Uterus (tissue), 4 donors: ENCODE measurements at places on chromosomes 11 and 22. TPM values are rescaled to one million over a fixed set of nuclear protein-coding genes. Genes with fewer than 3 reads are reported as not detected.

DNA sequence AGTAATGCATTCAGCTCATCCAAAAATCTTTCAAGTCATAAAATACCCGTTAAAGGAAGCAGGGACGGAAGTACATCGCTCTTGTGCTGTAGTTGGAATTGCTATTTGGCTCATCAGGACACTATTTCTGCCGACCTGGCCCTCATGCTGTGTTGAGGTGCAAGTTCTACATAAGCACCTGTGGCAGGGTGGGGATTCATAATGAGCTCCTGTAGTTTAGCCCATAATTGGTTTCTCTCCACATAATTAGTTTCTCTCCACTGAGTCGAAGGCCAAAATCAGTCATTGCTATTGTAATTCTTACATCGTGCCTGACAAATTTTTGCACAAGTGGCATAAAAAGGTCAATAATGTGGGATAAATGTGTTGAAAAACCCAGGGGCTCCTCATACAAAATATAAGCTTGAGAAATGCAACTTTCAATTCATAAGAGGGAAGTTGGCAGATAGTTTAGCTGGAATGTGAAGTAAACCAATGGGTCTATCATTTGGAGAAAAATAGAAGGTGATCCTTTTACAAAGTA lies 14.9 kb upstream of the ISX start:
- no peaks in the 10 kb centered on the region for H3K4me1 ChIP-seq
- H3K27ac ChIP-seq: no peak overlapping the region
- no peaks in the 10 kb centered on the region for H3K27me3 ChIP-seq
- no peak overlapping the region for H3K4me3 ChIP-seq
- DNase-seq: no peak

DNA sequence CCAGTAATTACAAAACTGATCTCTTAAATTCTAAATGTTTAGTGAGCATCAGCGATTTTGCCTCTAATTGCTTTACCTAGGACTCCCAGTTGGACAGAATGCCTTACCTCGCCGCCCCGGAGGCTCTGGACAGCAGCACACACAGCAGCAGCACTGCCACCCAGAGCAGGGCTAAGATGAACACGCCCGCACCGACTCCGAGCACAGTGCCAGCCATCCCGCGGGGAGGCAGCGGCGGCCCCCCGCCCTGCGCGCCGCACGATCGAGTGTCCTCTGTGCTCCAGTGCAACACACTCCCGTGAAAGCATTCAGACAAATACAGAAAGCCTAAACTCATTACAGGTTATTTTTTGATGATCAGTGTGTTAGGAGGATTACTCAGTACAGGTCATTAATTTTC lies 9.4 kb downstream of the TMEM218 start:
- H3K27ac ChIP-seq: no peak overlapping the region
- H3K4me1 ChIP-seq: no peaks in the 10 kb centered on the region
- no peaks in the 10 kb centered on the region for H3K36me3 ChIP-seq
- no peak for DNase-seq
- no peak overlapping the region for H3K4me3 ChIP-seq

DNA sequence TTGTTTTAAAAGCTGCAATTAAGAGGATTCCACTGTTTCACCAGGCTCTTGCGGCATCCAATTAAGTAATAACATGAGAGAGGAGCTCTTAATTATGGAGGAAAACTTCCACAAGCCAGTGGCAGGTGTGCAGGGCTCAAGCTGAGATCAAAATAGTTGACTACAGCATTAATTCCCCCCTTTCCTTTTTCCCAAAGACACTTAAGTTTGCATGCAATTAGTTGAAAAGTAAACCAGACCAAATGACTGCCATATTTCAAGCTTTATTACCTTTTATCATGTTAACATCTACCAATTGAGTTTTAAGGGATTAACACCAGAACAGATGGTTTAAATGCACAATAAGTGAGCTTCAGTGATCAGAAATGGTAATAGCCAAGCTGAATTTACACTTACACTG lies 32.1 kb downstream of the FAM168A start:
- no peak overlapping the region for H3K4me3 ChIP-seq
- H3K4me1 ChIP-seq: no peaks in the 10 kb centered on the region
- no peaks in the 10 kb centered on the region for H3K36me3 ChIP-seq
- H3K27ac ChIP-seq: no peak overlapping the region
- DNase-seq: no peak
- no peaks in the 10 kb centered on the region for H3K27me3 ChIP-seq

- no peaks in the 10 kb centered on the region for H3K4me1 ChIP-seq
- peaks cover 8% of the 10 kb centered on the region for H3K27me3 ChIP-seq
- no peak overlapping the region for H3K27ac ChIP-seq
- no peaks in the 10 kb centered on the region for H3K36me3 ChIP-seq
Measured at GRCh38 chr11:70820311-70820710, 422.0 kb downstream of the CTTN start.

MRPL40 gene
- total RNA-seq: 12.0 TPM

- no peak overlapping the region for H3K27ac ChIP-seq
- no peak overlapping the region for H3K4me3 ChIP-seq
- H3K36me3 ChIP-seq: no peaks in the 10 kb centered on the region
- H3K27me3 ChIP-seq: no peaks in the 10 kb centered on the region
Measured at GRCh38 chr22:22823131-22823810, 64.3 kb upstream of the IGLL5 start.

DSCAML1 gene
- total RNA-seq: 2.6 TPM

DNA sequence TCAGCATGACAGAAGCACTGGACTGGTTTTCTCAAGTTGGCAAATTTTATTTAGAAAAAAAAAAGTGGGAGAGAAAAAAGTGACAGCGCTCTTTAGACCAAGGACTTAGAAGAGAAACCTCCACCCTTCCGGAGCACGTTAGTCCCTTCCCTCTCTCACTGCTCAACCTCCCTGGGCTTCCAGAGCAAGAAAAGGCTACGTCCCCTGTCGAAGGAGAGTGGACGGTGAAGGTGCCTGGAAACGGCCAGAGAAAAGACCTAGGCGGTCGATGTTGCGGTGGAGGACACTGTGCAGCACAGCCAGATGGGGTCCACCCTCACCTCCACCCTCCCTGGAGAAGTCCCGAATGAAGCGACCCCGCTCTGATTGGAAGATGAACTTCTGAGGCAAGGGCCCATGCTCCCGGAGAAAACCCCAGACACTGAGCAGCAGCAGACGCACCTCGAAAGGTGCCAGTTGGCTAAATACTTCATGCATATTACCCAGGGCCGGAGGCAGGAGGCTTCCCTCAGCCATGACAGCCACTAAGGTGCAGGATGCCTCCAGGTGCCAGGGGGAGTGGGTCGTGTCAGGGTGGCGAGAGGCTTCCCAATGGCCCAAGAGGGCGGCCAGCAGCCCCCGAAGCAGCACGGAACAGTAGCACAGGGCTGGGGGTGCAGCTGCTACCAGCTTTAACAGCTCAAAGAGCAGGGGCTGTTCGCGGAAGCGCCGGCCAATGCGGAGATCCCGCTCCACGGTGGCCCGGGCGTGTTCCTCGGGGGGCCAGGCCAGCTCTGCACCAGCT lies 604 bp upstream of the GANAB start:
- no peaks in the 10 kb centered on the region for H3K36me3 ChIP-seq
- H3K4me3 ChIP-seq: no peak overlapping the region
- DNase-seq: no peak
- no peaks in the 10 kb centered on the region for H3K27me3 ChIP-seq

- H3K4me1 ChIP-seq: no peaks in the 10 kb centered on the region
- no peaks in the 10 kb centered on the region for H3K36me3 ChIP-seq
- no peak for DNase-seq
- H3K27me3 ChIP-seq: no peaks in the 10 kb centered on the region
Measured at GRCh38 chr11:93244018-93244417, 46.2 kb upstream of the SLC36A4 start.

DNA sequence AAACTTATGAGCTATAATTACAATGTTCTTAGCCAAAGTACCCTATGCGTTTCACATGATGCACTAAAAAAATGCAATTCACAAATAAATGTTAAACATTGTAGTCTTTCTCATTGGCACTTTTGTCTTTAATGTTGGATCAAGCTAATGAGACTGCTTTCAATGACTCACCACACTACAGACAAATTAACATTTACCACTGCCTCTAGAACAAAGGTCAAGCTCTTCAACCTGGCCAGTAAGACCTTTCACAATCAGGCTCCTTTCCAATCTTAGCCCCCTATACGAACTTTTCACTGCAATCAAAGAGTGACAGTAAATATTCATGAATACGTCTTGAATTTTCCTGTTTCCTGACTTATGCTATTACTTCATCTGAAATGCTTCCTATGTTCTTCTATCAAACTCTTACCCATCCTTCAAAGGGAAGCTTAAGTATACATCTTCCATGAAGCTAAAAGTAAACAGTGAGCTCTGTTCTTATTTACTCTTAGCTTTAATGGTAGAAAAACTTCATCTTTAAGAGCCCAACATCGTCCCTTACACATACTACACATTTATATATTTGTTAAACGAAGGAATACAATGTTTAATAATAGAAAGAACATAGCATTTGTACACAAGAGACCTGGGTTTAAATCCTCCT lies 326.6 kb upstream of the PITPNB start:
- H3K4me3 ChIP-seq: no peak overlapping the region
- H3K27ac ChIP-seq: no peak overlapping the region
- no peaks in the 10 kb centered on the region for H3K36me3 ChIP-seq
- peaks cover 8% of the 10 kb centered on the region for H3K4me1 ChIP-seq

DNA sequence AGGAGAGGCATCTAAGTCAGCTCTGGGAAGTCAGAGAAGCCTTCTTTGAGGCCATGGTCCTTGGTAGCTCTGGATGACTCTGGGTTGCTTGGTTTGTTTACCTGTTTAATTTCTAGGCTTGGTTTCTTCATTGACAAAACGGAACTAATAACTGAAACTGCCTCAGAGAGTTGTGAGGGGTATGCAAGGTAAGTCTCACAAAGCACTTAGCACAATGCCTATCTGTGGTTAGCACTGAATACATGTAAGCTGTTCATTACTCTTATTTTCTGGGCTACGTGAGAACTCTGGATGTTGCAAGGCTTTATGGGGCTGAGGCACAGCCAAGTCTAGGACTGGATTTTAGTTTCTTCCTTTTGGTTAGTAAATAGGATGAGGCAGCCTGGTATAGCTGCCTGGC lies 225.8 kb upstream of the NCAM1 start:
- DNase-seq: no peak
- H3K27me3 ChIP-seq: no peaks in the 10 kb centered on the region
- H3K27ac ChIP-seq: no peak overlapping the region
- no peaks in the 10 kb centered on the region for H3K36me3 ChIP-seq
- no peak overlapping the region for H3K4me3 ChIP-seq

XKR3 gene
- not detected for total RNA-seq

GRCh38 chr11:95426823-95427462 lies 195.9 kb upstream of the SESN3 start:
- DNase-seq: no peak
- H3K4me1 ChIP-seq: no peaks in the 10 kb centered on the region
- no peak overlapping the region for H3K27ac ChIP-seq
- no peaks in the 10 kb centered on the region for H3K27me3 ChIP-seq
